Amniotic stem cell (primary cell): ENCODE measurements at places on chromosomes 3 and 15.

- no peak for DNase-seq
Measured at GRCh38 chr3:14482271-14482721, 57.8 kb downstream of the GRIP2 start.

DNA sequence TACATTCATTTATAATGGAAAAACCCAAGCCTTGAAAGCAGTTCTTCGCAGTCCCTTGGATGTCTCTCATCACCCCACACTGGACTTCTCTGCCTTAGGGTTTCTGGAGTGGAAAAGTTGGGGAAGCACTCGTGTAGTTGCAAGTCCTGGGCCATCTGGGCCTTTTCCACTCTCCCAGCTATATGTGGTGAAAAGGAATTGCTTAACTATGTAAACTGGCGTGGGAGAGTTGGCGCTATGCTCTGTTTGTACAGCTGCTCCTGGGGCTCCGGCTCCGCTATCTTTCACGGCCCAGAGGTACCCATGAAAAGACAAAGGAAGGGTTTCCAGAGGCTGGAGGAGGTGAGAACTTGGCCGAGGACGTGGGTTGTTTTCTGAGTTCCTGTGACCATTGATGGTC, 81.1 kb upstream of the MYZAP start:
- no peak for DNase-seq

- no peak for DNase-seq
Measured at GRCh38 chr3:184570489-184570888, 8.9 kb downstream of the EPHB3 start.

- no peak for DNase-seq
Measured at GRCh38 chr3:17028363-17028762, 143.6 kb downstream of the PLCL2 start.

DNA sequence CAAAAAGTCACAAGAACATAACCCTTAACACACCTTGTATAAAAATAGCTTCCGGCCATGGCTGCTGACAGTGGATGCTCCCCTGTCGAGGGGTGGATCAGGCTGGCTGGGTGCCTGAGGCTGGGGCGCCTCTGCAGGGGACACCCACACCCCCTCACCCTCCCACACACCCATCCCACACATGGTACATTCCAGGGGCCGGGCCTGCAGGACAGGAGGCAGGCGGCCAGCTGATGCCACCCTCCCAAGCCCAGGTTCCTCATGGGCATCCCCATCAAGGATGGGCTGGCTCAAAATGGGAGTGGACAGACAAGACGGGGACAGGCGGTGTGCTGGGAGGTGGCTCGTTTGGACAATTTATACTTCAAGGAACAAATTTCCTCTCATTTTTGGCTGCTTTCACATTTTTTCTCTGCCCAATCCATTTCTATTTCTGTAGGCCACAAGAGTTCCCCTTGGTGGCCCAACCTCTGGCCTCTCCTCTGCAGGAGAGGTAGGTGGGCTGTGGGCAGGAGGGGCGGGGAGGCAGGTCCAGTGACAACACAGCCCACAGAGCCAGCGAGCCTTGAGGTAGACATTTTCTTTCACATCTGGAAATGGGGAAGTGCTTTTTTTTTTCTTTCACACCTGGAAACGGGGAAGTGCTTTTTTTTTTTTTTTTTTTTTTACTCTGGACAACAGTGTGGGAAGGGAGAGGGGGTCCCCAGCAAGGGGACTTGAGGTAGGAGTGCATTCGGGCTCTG, 23.3 kb downstream of the RNU5B-1 start:
- no peak for DNase-seq

GRCh38 chr3:134839422-134839821, 44.4 kb downstream of the EPHB1 start:
- no peak for DNase-seq

DNA sequence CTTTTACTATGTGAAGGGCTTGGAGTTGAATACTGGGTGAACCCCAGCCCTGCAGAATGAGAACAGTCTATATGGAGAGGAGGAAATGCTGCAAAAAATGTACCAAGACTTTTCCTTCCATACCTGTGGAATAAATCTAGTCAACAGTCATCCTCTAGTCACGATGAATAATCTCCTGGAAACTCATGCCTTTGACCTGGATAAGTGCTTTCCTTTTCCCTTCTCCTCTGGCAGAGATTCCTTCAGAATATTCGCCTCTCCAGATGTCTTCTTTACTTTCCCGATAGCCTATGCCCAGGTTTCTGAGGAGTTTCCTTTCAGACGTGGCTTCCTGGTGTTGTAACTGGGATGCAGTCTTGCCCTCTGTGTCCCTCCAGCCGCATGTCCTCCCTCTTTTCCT, 28.1 kb downstream of the CCNL1 start:
- no peak for DNase-seq

DNA sequence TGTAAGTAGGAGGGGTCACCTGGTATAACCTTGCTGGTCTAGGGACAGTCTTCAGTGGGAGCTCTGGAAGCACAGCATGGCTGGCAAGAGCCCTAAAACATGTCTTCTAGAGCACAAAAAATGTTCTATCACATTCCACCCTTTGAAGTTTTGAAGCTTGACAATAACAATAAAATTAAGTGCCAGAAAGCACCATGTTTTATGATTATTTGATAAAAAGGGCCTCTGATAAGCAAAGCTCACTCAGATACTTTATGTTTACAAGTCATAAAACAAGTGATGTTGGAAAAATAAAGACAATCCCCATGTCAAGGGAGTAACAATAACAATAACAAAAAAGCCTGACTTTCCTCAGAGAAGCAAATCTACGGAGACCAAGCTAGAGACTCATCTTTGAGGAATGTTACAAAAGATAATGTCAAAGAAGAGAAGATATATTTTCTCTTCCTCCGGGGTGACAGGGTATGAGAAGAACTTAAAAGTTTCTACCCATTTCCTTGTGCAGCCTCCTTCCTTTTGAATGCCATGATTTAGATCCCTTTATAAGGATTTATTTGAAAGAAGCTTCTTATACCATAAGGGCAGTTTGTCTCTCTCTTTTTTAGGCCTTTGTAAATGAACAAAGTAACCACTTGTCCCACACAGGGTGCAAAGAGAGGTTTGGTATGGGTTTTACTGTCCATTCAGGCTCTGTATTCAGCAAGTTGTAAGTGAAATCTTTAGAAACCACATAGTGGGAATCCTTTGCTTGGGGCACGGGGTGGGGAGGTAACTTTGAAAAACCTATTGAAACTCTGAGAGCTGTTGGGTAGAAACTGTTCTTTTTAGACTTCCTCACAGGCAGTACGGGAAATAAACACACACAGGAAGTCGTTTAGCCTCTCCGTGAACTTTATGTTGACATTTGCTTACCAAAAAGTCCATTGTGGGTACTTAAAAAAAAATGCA, 109.6 kb upstream of the RBMS3 start:
- no peak for DNase-seq

GRCh38 chr15:79179597-79179996, 89.0 kb upstream of the RASGRF1 start:
- no peak for DNase-seq

GRCh38 chr15:73922186-73923151, 3.8 kb upstream of the LOXL1 start:
- DNase-seq: peak; percentile 60

- DNase-seq: no peak
Measured at GRCh38 chr15:29569533-29570092, 252.7 kb downstream of the TJP1 start.

DNA sequence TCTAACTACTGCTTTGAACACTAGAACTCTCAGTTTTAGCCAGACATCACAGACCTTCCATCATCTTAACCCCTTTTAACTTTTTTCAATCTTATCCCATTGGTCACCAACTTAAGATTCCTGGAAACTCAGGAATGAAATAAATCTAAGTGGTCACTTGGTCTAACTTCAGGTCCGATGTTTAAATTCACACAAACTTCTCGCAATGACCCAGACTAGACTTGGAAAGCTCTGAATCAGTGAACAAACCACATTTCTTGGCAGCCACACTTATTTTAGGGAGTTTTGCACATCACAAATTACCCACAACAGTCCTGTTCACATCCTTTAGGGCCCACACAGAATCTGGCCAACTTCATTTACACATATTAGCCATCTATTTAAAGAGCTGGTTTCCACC, 118.9 kb downstream of the MAGI1 start:
- DNase-seq: no peak

- DNase-seq: peak; percentile 86
Measured at GRCh38 chr15:73924171-73924921, 1.9 kb upstream of the LOXL1 start.

- no peak for DNase-seq
Measured at GRCh38 chr3:67943546-67943945, 289.1 kb upstream of the SUCLG2 start.

DNA sequence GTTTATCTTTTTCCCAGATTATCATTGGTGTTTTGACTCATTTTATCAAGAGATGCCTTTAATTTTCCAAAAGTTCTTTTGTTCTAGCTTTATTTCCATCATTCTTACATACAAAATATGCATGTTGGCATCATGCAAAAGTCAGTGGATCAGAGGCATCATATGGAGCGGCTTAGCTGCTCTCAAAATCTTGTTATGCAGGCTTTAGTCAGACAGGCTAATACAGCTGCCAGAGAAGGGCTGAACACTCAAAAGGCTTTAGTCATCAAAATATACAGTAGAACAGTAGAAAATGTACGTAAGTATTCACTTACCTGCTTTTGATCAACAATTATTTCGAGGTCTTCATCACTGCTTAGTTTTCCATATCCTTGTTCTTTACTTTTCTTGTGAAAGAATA, 65.5 kb downstream of the PEX5L start:
- DNase-seq: no peak

DNA sequence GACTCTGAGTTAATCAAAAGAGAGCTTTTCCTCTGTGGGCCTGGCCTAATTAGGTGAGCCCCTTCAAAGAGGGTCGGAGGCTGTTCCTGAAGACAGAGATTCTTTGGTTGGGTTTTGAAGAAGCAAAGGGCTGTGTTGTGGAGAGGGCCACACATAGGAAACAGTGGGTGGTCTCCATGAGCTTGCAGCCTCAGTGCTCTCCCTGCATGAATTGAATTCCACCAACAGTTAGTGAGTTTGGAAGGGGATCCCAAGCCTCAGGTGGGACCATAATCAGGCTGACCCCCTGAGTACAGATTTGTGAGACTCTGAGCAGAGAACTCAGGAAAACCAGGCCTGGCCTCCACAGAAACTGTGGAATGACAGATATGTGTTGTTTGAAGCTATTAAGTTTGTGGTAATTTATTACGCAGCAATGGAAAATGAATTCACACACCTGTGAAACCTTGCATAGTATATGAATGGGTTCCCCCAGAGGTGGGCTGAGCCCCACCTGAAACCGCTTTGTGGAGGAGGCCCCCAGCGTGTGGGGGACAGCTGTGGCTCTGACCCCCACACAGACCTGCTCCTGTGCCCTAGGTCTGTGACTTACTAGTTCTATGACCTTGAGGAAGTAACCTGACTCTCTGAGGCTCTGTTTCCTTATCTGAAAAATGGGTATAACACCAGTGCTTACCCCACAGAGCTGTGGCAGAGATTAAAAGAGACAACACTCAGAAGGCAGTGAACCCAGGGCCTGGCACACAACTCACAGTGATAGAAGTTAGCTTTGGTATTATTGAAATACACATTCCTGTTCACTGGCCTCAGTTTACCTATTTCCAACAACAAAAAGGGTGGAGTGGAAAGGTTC, 431.3 kb downstream of the FOXP1 start:
- DNase-seq: no peak

GRCh38 chr3:94061297-94061696, 1.4 kb downstream of the DHFR2 start:
- DNase-seq: no peak

DNA sequence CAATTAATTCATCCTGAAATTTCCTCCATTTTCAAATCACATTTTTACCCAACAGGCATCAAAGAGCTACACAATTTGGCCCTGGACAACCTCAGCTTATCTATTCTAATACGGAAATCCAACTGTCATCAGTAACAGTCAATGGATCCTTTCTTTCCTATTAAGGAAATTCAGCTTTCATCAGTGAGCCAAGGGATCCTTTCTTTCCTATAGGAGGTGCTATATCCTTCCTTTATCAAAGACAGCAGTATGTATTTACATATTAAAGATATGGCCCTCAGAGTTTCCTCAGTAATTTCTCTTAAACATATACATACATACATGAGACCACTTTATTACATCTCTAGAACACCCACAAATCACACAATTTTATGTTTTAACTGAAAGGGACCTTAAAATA, 10.1 kb downstream of the DHX36 start:
- no peak for DNase-seq

GRCh38 chr15:49964551-49964950, 154.5 kb downstream of the ATP8B4 start:
- no peak for DNase-seq

DNA sequence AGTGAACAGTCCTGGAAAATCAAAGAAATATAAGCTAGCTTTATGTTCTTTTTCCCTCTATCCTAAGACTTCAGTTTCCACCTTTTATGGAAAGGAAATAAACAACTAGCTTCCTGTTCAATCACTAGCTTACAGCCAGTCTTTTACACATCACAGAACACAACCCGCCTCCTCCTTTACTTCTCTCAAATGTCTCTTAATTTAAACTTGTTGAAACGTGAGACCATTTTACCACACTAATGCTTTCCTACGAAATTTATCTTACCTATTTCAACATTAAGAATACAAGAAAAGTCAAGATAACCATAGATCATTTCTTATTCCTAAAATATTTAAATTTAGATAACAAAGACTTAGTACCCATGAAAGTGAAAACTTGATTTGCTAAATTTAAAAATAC, 6.2 kb downstream of the PRTG start:
- no peak for DNase-seq
